ENCODE measurements at places on chromosomes 7 and 10.

- DNase-seq = peak; percentile 13
These were observed 9.3 kb upstream of the TMEM270 start for GRCh38 chr7:73851410-73852338.

GRCh38 chr10:59595593-59595992 lies 114.1 kb downstream of the SLC16A9 start:
- no peak for DNase-seq

DNA sequence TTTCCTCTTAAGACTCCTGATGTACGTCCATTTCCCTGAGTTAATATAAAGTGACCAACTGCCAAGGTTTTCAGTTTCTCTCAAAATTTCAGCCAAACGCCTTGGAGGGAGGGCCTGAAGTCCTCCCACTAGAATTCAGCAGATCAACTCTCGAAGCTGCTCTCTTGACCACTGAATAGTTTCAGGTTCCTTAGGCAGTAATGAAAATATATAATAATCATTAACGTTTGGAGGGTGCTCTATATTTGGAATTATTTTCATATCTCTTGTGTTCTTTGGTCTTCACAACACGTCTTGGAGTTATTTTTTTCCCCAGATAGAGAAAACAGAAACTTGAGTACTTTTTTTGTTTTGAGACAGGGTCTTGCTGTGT lies 123.6 kb upstream of the SFMBT2 start:
- DNase-seq = no peak

GRCh38 chr7:130488392-130489139 lies 3.3 kb upstream of the MEST start:
- no peak for DNase-seq

DNA sequence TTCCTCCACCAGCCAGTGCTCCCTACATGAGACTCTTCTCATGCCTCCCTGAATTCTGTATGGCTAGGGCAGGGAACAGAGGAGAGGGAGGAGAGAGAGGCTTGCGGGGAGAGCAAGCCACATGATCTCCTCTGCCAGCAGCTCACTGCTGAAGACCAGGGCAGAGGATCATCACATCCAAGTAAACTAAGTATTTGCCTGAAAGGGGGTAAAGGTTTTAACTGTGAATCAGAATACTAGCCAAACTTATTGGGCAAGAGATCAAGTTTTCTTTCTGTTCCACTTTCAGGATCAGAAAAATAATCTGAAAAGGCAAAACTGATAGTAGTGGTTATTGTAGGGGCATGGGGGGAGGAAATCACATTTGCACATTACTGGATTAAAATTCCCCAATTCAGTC lies 17.8 kb upstream of the ERCC6 start:
- DNase-seq = no peak

GRCh38 chr10:112809736-112810135 lies 140.3 kb upstream of the TCF7L2 start:
- no peak for DNase-seq

DNA sequence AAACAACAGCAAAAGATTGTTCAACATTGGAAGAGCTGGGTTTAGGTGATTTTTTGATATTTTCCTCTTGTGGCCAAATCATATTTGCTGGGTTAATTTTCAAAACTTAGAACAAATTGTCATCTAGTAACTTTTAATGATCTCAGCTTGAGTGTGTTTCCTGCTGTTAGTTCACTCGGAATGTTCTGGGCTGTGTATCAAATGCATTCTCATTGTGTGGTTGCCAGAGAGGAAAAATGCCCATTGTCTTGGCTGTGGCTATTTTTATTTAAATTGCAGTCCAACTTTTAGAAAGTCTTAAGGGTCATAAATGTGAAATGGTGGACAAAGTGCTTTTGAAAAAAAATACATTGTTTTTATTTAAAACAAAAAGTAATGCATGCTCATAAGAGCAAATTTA lies 542.0 kb downstream of the TNS3 start:
- no peak for DNase-seq

DNA sequence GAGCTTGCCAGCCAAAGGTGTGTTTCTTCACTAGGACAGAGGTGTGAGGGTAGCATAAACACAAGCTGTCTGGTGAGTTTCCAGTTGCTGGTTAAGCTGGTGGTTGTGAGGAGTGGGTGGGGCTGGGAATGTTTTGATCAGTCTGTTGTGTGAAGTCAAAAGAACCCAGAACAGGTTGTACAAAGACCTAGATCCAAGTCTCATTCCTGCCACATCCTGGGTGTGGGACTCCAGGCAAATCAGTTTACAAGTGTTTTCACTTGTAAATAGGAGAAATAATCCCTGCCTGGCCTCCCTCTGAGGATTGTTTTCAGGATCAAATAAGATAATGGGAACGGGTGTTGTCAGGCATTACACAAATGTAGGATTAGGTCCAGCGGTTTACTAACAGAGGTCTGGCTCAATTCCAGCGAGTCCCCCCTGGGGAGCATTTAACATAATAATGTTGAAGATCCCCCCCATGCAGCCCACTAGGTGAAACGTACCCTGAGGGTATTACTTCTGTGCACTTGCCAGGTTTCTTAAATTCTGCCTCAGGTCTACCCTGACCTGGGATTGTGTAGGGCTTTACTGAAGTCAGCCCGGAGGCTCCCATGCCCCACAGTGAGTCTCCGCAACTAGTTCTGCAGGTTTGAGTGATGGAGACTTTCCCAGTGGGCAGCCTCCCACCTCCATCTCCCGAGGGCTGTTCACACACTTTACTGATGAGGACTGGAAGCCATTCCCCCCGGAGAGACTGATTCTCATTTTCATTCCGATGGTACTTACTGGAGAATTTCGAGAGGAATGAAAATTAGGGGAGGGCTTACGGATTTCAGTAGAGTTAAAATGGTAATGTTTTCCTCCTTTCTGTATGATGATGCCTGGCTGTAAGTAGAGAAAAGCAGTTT lies 2.7 kb upstream of the FRAT2 start:
- DNase-seq = no peak

- no peak for DNase-seq
These were observed 183.7 kb downstream of the TMEM178B start for GRCh38 chr7:141257597-141257996.

DNA sequence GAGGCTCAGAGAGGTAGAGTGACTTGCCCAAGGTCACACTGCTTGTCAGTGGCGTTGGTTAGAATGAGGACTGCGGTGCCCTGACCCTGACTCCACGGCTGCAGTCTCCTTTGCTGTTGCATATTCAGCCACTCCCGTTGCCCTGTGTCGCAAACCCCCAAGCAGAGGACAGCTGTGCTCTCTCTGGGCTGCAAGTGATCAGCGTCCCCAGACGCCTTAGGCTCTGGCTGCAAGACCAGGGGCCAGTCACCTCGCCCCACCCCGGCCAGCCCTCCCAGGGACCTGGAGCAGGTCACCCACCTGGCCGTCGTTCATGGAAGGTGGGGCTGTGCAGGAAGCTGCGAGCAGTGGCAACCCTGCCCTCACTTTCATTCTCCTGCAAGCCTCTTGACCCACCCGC lies 51.7 kb upstream of the NANOS1 start:
- DNase-seq = no peak

- DNase-seq = no peak
These were observed 62.8 kb downstream of the PODXL start for GRCh38 chr7:131493581-131493980.

DNA sequence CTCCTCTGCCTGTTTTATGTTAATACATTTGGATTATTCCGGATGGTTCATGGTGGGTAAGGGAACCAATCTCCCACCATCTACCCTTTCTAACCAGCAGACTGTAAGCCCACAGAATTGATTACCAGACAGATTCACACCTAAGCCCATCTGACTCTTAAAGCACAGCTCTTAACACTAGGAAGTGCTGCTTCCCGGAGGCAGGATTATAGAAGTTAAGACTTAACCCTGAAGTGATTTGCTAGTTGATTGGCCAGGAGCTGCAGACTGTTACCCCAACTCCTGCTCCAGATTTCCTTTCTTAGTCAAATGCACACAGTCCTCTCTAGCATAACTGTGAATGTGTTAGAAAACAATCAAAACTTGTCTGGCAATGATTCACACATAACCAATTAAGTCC lies 221.7 kb downstream of the CDK14 start:
- DNase-seq = no peak

DNA sequence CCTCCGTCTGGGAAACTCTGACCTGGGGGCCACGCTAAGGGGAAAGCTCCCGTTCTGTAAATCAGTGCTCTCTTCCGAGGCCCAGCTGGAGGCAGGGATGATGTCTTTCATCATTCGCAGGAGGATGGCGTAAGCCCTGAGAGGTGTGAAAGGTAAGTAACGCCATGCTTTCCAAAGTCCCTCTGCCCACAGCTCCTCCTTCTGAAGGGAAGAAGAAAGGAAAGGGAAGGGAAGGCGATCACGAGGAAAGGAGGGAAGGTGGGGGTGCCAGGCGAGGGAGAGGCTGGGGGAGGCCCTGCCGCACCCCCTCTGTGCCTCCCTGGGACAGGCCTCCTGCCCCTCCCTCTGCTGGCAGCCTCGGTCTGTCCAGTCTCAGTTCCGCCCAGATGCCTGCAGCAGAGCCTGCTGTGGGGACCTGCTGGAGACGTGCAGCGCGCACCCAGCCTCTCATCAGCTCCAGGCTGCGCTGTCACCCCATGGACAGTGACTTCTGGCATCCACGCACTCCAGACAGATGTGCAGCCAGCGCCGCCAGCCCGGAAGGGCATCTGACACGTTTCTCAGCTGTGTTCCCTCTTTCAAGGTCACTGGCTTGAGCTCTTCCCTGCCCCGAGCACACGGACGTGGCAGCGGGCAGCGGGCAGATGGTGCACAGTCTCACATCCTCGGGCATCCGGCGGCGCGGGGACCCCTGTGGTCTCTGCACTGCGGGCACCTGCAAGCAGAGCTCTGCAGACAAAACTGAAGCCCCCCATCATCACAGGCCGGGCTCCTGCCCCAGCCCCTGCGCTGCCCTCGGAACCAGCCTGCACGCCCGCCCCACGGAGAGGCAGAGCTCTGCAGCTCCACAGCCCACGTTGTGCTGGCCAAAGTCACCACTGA lies 60.6 kb downstream of the INSIG1 start:
- no peak for DNase-seq

GRCh38 chr10:127182161-127182560 lies 14.2 kb downstream of the INSYN2A start:
- no peak for DNase-seq

- DNase-seq = no peak
These were observed 8.9 kb downstream of the HIP1 start for GRCh38 chr7:75729851-75730274.

DNA sequence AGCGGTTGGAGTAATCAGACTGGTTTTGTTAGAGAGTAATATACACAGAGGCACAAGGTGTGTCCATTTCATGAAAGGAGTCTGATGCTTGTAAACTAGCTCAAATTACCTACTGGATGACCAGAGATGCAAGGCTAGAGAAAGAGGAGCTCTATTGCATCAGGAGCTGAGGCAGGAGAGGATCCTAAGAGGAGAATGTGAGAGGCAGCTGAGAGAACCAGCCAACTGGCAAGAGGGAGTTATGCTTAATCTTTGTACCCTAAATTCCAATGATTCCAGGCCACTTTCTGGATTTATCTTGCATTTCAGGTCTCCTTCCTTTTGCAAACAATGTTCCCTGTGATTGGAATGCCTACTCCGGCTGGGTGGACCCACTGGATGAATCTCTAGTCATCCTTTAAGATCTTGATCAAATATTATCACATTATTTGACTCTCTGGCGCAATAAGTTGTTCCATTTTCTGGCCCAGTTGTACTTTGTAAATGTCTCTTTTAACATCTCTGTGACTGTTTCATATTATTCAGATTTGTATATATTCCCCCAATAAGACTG lies 57.5 kb upstream of the PTPN12 start:
- no peak for DNase-seq

- DNase-seq = no peak
These were observed 651 bp downstream of the AFAP1L2 start for GRCh38 chr10:114403541-114404161.

GRCh38 chr7:139511315-139511714 lies 12.2 kb upstream of the CLEC2L start:
- no peak for DNase-seq

DNA sequence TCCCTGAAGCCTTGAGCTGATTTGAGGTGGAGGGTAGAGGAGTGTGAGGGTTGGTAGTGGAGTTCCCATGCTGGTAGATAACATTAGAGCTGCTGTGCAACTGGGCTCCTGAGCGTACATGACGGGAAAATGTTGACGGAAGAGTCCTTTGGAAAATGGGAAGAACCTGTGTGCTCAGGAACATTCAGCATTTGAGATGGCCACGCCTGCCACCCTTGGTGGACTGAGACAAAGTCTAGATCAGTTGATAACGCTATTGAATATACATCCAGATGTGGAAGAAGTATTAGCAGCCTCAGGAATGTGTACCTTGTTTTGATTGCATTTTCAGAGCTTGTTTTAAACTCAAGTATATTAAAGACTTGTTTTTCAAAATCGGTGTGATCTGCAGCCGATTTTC lies 16.1 kb downstream of the PCBD1 start:
- no peak for DNase-seq

DNA sequence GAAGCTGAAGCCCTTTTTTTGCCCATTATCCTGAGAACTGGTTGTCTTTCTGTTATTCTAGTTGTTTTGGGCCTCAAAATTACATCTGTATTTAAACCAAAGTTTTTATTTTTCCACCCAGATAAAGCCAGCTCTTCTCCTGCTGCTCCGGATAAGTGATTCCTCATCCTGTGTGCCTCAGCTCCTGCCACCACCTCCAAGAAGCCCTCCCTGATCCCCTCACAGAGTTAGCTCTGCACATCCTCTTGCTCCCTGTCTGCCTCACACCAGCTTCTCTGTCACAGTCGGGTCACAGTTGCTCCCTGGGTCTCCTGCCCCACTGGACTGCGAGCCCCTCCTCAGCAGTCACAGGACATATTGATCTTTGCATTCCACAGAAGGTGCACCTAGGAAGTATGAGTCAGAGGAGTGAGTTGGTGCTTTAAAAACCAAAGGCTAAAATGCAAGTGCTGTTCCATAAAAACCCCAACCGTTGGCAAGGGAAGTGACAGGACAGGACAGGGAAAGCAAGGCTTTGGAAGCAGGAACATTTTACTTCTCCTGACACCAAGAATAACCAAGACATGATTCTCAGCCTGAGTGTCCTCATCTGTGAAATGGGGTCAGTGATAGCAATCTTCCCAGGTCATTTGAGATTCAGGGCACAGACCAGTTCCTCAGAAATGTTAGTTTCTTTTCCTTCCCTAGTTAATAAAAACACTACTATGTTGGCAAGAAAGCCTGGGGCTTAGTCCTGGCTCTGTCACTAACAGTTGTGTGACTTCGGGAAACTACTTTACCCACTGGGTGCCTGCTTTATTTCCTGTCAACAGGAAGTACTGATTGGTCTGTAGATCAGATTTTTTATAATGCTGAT lies 36.5 kb upstream of the EEPD1 start:
- no peak for DNase-seq

GRCh38 chr7:43018446-43018845 lies 86.3 kb downstream of the MRPL32 start:
- no peak for DNase-seq

DNA sequence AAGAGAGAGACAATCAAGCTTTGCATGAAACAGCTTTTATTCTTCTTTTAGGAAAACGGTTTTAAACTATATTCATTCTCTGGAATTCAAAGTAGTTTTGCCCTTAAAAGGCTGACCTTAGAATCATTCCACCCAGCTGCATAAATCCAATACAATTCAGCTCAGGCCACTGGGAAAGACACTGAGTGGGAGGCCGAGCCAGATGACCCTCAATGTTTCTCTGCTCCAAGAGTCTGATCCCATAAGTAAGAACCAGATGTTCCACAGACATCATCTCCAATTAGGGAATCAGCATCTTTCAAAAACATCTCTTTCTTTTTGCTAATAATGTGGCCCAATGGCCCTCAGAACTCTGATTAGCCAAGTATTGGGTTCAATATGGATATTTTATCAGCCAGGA lies 26.1 kb downstream of the CREB3L2 start:
- DNase-seq = no peak
